ENCODE measurements at places on chromosomes 7 and 10.

DNA sequence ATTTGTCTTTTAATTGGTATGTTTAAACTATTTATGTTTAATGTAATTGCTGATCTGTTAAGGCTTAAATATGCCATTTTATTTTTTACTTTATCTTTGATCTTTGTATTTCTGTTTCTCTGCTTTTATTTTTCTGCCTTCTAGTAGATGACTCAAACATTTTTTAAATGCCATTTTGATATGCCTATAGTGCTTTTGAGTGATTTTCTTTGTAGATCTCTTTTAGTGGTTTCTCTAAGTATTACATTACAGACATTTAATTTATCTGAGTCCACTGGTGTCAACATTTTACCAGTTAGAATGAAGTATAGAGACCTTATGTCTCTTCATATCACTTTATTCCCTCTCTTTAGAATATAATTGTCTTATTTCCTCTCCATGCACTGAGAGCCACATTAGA is 32.7 kb downstream of the IL6 start:
- DNase-seq: no peak

GRCh38 chr10:75772153-75772887 is 340.9 kb downstream of the LRMDA start:
- no peak for DNase-seq

DNA sequence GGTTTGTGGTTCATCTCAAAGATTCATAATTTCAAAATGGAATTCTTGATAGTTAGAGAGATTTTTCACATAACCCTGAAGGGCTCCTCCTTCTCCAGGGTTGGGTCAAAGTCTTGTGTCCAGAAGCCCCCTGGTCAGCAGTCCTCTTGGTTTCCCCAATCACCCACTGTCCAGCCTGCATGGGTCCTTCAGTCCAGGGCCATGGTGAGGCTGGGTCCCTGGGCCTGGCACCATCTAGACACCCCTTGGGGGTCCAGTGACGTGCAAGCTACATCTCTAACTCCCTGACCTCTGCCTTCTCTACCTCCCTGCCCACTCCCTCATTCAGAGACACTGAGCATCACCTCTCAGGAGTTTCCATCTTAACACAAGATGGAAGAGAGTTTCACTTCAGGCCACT is 26.1 kb downstream of the ANXA8 start:
- no peak for DNase-seq

GRCh38 chr7:464454-465401 is 54.9 kb downstream of the PDGFA start:
- no peak for DNase-seq

DNA sequence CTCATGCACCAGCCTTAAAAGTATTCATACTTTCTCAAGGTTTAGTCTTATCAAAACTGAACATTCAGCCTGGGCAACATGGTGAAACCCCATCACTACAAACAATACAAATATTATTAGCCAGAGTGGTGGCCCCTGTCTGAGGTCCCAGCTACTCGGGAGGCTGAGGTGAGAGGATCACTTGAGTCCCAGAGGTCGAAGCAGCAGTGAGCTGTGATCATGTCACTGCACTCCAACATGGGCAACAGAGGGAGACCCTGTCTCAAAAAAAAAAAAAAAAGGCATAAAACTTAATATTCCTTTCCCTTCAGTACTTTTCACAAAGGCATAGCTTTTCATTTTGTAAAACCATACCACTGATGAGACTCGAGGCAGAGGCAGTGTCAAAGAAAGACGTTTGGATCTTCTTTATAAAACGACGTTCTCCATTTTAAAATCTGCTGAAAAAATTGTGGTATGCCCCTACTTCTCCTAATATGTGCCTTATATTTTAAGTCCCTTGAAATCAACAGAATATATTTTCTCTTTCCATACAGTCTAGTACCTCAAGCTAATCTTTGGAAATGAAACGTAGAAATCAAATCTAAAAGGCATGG is 1.9 kb downstream of the NSUN6 start:
- DNase-seq: no peak

- DNase-seq: no peak
These were observed 314.9 kb upstream of the SEMA3A start for GRCh38 chr7:84509522-84509921.

DNA sequence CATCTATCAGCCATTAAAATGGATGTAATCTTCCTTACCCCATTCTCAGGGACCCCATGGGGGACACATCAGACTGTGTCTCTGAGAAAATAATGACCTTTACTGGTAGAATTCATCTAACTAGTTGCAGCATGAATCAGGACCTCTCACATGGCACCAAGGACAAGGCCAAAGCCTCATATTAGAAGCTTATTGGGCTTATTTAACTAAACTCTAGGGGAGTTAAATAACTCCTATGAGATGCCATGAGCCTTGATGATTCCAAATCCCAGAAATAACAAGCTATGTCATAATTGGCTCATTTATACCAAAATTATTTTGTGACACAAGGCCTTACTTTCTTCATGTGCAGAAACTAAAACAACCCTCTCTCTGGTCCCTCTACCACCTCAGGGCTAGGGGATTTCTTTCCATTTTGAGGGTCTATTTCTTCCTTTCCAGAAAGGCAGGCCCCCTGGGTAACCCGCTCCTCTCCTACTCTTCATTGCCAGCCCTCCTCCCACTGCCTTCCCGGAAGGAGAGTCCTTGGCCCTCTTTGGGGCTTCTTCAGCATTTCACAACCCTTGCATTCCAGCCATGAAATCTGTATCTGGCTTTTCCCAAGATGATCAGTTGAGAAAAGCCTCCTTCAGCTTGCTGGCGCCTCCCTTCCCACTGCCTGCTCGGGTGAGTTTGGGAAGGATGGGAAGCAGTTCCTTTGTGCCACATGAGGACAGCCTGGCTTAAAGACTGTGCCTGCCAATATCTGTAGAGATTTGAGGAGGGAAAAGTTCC is 41.8 kb upstream of the TRIM8 start:
- DNase-seq: no peak

DNA sequence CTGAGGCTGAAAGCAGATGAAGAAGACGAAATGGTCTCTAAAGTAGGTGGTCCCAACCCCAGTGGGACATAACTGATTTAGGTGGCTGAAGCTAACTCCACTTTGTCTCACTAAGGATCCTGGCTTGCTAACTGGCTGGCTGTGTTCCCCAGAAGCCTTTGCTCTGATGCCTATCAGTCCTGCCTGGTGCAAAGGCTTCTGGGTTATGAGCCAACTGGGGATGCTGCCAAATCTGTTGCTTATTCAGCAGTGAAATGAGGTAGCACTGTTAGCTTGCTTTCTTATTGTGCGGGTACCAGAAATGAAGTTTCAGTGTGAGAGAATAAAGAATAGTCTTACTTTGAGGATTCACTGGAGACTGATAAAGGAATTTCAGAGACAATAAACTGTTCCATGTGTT is 18.1 kb downstream of the PRKG1 start:
- DNase-seq: no peak

- no peak for DNase-seq
These were observed 166.5 kb upstream of the RHEB start for GRCh38 chr7:151686016-151686766.

- DNase-seq: no peak
These were observed 11.9 kb downstream of the ZNF777 start for GRCh38 chr7:149448961-149449360.

Data from WERI-Rb-1 (cell line).